ENCODE measurements at places on chromosomes 12 and 14.
A peak's percentile ranks its signal among the peaks of the same experiment; 100 is the strongest.

GRCh38 chr12:132239796-132240668 lies 89.4 kb downstream of the GALNT9 start:
- DNase-seq: no peak

- DNase-seq: no peak
These were observed 352.9 kb upstream of the RGS6 start for GRCh38 chr14:71579331-71579730.

- DNase-seq: peak; percentile 59
These were observed 34.8 kb upstream of the TESC start for GRCh38 chr12:117134059-117134458.

GRCh38 chr14:99821519-99822508 lies 28.6 kb downstream of the EML1 start:
- no peak for DNase-seq

GRCh38 chr12:107442326-107442987 lies 243.1 kb upstream of the PWP1 start:
- DNase-seq: no peak
